Psoas muscle (tissue), 8 donors: ENCODE measurements at places on chromosomes 1 and 21. TPM values are rescaled to one million over a fixed set of nuclear protein-coding genes. Genes with fewer than 3 reads are reported as not detected.
A peak's percentile ranks its signal among the peaks of the same experiment; 100 is the strongest.

- H3K27me3 ChIP-seq, result no peaks in the 10 kb centered on the region
- no peak for DNase-seq
- H3K4me1 ChIP-seq, result no peaks in the 10 kb centered on the region
- H3K4me3 ChIP-seq, result no peak overlapping the region
- no peak overlapping the region for H3K27ac ChIP-seq
Measured at GRCh38 chr1:107473065-107473464, 332.2 kb downstream of the NTNG1 start.

GRCh38 chr1:50697440-50698421, 262.3 kb downstream of the FAF1 start:
- H3K4me3 ChIP-seq, result no peak overlapping the region
- H3K36me3 ChIP-seq, result no peaks in the 10 kb centered on the region
- H3K27me3 ChIP-seq, result no peaks in the 10 kb centered on the region
- no peak overlapping the region for H3K27ac ChIP-seq
- peaks cover 16% of the 10 kb centered on the region for H3K4me1 ChIP-seq

DNA sequence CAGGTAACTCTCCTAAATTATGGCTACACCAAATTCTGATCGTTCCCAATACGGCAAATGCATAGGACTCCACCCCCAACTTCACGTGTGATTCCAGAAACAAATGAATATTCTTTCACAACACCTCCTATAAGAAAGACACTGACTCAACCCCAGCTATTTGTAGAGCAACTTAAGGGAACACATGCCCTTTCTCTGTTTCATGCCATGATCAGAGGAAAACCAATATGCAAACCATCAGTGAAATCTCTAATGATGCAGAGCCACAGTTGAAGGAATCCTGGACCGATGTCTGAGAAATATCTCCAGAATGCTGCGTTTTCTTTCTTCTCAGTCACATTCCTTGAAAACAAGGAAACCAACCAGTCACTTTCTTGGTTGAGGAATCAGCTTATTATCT, 164.2 kb upstream of the PTBP2 start:
- H3K27ac ChIP-seq, result no peak overlapping the region
- H3K4me3 ChIP-seq, result no peak overlapping the region
- DNase-seq, result no peak

DNA sequence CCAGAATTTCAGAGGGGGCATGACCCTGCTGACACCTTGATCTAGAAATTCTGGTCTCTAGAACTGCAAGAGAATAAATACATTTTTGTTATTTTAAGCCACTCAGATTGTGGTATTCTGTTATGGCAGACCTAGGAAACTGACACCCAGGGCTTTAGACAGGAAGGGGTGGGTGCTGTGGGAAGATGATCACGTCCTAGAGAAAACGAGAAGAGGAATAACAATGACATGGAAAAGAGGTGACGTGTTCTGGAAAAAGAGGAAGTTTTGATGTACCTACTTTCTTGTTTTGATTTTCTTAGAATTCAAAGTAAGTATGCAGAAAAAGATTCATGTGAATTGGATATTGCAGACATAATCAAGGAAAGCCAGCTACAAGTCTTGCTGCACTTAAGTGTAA, 232.9 kb upstream of the RUNX1 start:
- H3K27ac ChIP-seq, result no peak overlapping the region
- H3K27me3 ChIP-seq, result no peaks in the 10 kb centered on the region
- no peaks in the 10 kb centered on the region for H3K36me3 ChIP-seq
- no peak overlapping the region for H3K4me3 ChIP-seq
- no peak for DNase-seq
- H3K4me1 ChIP-seq, result peaks cover 3% of the 10 kb centered on the region

- H3K27ac ChIP-seq, result no peak overlapping the region
- H3K27me3 ChIP-seq, result no peaks in the 10 kb centered on the region
- no peak for DNase-seq
Measured at GRCh38 chr1:10734375-10734774, 62.1 kb downstream of the CASZ1 start.

DNA sequence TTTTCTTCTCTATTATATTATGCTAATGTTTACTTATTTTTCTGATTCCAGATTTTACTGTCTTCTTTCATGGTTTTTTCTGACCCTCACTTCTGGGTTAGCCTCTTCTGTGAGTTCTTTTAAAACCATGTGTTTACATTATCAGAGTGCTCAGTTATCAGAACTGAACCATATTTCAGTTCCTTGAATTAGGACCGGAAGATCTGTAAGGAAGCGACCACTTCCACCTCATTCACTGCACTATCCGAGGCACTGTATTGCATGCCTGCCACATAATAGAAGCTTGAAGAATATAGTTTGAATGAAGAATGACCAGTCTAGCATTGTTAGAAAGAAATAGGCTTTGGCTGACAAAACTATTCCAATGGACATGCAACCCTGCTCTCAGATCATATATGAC, 281.0 kb upstream of the DEPDC1 start:
- no peak overlapping the region for H3K4me3 ChIP-seq
- H3K36me3 ChIP-seq, result no peaks in the 10 kb centered on the region
- no peaks in the 10 kb centered on the region for H3K4me1 ChIP-seq
- no peaks in the 10 kb centered on the region for H3K27me3 ChIP-seq

DNA sequence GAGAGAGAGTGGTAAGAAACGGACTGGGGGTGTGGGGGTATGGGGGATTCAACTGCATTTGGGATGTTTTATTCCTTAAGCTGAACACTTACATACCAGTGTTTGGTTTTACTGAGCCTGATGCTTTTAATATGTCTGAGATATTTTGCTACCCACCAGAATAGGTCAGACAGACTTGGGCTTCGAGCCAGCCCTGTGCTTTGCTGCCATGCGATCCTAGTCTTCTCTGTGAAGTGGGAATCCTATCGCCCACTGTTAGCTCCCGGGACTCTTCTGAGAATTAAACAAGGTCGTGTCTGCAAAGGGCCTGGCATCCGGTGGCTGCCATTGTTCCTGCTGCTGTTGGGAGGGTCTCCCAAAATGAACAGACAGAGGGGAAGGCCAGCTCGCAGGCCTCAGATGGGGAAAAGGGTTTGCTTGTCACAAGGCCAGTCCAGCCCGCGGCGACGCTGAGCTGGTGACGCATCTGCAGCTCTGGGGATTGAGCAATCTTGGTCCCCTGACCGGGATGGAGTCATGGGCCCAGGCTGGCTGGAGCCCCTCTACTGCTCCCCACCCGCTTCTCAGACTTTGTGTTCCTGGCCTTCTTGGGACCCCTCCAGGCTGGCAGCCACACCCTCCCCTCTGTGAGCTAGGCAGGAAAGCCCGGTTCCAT, 26.9 kb upstream of the ECE1 start:
- peaks cover 13% of the 10 kb centered on the region for H3K4me1 ChIP-seq
- H3K27me3 ChIP-seq, result no peaks in the 10 kb centered on the region
- H3K27ac ChIP-seq, result peak overlapping the region; percentile 72
- H3K4me3 ChIP-seq, result no peak overlapping the region
- DNase-seq, result peak; percentile 90

DNA sequence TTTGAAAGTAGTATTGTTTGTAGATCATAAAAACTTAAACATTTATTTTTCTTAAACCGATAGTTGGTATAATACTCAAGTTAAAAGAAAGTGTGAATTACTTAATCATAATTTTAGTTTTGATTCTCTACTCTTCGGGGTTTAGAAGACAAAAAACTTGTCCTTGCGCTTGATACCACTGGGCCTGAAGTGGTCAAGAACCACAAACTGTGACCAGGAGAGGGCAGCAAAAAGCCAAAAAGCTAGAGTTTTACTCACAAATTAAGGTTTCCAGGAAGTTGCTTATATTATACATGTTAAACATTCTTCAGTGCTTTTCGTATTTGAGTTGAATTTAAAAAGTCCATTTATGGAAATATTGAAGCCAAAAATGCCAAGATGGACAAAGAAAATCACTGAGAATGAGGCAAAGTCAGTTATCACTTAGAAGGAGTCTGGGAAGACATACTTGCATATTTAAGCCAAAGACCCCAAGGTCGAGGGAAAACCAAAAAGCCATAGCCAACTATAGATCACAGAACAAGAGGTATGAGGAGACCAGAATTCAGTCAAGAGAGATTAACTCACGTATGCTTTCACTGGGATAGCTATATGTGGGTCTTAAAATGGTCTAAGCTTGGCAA, 34.2 kb downstream of the EFCAB7 start:
- no peak overlapping the region for H3K4me3 ChIP-seq
- H3K4me1 ChIP-seq, result no peaks in the 10 kb centered on the region
- peaks cover 12% of the 10 kb centered on the region for H3K36me3 ChIP-seq

The AKR7A3 gene
- 0.34 TPM for total RNA-seq

DNA sequence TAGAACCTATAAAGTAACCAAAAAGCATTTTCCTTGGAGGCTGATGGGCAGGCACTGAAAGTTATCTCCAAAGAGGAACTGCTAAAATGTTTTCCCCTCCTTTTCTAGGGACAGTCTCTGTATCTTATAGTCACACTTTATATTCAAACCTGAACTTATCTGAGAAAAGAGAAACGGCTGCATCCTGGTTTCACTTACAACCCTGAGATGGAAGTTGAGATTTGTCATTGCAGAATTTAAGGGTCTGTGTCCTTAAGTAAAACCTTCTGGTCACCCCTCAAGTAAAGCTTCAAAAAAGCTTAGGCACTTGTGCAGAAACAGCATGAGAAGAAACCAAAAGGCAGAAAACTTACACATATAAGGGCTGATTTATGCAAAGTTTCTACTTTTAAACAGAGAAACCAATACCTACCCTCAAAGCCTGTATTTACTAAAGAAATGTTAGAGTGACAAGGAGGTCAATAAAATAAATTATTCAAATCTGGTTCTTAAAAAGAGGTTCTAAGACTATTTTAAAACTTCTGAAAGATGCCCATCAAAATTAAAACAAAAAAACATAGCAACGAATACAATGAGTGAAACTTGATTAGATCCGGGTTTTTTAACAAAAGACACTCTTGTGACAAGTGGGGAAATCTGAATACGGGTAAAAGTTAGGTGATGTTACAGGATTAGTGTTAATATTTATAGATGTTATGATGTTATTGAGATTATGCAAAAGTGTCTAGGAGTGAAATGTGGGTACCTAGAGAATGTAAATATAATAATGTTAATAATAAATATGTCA, 9.9 kb downstream of the CD58 start:
- no peak overlapping the region for H3K27ac ChIP-seq

- no peaks in the 10 kb centered on the region for H3K36me3 ChIP-seq
- H3K27me3 ChIP-seq, result no peaks in the 10 kb centered on the region
- peak overlapping the region; percentile 43 for H3K4me3 ChIP-seq
- no peak for DNase-seq
- H3K4me1 ChIP-seq, result no peaks in the 10 kb centered on the region
Measured at GRCh38 chr1:86382878-86383277, 13.2 kb downstream of the ODF2L start.

The FMO5 gene
- 1.4 TPM for total RNA-seq

DNA sequence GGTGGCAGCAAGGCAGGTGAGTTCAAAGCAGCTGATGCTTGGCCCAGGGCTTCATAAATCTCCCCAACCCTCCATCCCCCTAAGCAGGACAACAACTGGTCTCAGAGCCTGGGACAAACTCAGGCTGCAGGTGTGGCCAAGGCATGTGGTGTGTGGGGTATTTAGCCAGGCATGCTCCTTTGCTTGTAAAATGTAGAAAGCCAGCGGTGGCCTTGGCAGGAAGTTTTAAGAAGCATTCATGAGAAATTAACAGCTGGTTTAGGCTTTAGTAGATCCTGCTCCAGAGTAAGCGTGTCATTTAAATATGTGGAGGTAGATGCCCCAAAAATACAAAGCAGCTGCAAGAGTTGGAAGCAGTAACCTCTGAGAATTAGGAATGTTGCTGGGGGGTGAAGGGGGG, 44.8 kb downstream of the NTPCR start:
- H3K4me1 ChIP-seq, result no peaks in the 10 kb centered on the region
- no peaks in the 10 kb centered on the region for H3K36me3 ChIP-seq
- H3K27ac ChIP-seq, result no peak overlapping the region
- H3K4me3 ChIP-seq, result no peak overlapping the region
- DNase-seq, result no peak

DNA sequence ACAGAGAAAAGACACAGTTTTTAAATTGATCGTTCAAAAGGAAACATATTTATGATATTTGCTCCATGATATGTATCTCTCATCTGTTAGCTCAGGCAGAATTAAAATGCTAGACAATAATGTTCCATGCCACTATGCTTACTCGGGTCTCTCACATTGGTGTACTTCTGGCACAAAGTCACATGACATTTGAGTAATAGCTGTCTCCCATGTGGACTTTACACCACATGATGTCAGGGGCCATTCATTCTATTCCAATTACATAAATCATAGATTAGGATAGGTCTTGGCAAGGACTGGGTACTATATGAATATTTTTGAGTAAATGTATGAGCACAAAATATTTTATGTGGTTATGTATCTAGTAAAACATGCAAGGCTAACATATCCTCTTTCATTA, 648.4 kb downstream of the PLA2G4A start:
- no peak overlapping the region for H3K27ac ChIP-seq
- H3K36me3 ChIP-seq, result no peaks in the 10 kb centered on the region
- DNase-seq, result no peak
- H3K4me1 ChIP-seq, result no peaks in the 10 kb centered on the region
- no peak overlapping the region for H3K4me3 ChIP-seq
- H3K27me3 ChIP-seq, result no peaks in the 10 kb centered on the region
